Activated naive CD4-positive, alpha-beta T cell treated with anti-CD3 and anti-CD28 coated beads, Interleukin-2, amount 50 U/mL, for 72 hours (primary cell): ENCODE measurements at places on chromosomes 2 and 18.

GRCh38 chr18:5419601-5420000, 124.1 kb upstream of the ZBTB14 start:
- DNase-seq, result no peak

DNA sequence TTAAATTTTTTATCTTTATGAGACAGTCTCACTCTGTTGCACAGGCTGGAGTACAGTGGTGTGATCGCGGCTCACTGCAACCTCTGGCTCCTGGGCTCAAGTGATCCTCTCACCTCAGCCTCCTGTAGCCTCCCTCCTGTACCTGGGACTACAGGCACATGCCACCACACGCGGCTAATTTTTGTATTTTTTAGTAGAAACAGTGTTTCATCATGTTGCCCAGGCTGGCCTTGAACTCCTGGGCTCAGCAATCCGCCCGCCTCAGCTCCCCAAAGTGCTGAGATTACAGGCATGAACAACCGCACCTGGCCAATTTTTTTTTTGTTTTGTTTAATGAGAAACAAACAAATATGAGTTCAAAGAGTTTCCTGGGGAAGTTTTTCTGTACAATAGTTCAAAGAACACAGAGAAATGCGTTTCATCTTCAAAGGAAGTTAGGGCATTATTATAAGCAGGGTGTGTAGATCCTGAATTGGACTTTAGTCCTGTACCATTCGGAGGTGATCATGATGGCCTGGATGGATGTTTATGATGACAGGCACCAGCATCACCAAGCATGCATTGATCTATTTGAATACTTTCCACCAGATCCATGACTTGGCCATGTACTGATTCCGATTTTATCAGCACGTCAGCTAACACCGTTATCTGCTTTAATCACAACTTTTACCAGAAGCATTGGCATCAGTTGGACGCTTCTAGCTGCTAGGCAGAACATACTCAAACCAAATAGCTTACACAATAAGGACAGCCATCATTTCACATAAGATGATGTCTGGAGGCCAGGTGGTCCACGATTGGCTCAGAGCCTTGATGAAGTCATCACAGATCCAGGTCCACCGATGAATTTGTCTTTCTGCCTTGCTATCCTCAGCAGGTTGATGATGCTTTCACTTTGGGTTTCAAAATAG, 28.9 kb downstream of the TCF23 start:
- DNase-seq, result no peak

- DNase-seq, result no peak
Measured at GRCh38 chr18:65988386-65988785, 237.6 kb downstream of the CDH7 start.

- no peak for DNase-seq
Measured at GRCh38 chr2:218263817-218264641, 3.2 kb downstream of the GPBAR1 start.

DNA sequence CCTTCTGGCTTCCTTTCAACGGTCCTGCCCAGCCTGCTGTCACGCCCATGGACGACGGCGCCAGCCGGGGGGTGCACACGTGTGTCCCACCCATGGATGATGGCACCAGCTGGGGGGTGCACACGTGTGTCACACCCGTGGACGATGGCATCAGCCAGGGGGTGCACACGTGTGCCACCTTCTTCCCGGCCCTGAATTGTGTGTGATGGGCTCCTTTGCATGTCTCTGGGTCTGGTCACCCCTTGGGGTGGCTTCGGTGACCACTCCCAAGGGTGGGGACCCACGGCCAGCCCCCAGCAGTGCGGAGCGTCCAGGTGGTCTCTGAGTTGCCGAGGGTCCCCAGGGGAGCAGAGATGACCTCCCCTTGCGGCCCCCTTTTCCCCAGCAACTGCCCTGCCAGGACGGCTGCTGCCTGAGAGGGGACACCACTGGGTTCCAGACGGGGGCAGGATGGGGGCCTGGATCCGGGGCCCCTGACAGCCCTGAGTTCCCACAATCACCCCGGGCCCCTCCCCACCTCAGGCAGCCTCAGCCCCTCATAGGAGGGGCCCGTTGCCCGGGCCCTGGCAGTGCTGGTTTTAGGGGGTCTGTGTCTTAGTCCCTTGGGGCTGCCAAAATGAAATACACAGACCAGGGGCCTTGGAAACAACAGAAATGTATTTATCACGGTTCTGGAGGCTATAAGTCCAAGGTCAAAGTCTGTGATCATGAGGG, 9.4 kb downstream of the NEU4 start:
- no peak for DNase-seq

DNA sequence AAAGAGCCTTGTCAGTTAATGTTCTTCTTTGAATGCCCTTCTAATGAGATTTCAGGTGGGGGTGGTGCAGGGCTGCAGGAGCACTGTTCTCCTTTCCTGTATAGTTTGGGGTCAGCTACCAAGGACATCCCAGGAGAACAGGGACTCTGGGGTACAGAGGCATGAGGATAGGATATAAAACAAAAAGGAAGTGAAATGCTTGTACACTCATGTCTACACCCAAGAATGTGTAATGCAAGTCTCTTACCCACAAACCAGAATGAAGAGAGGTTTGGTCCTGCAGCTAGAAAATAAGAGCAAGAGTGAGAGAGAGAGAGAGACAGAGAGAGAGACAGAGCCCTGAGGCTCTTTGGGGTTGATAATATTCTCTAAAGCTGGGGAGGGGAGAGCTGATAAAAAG, 151.8 kb upstream of the KCTD1 start:
- DNase-seq, result no peak
